Suppressor macrophage treated with lipopolysaccharide for 1 hour (primary cell): ENCODE measurements at places on chromosomes 1 and 21.

- DNase-seq: no peak
Measured at GRCh38 chr1:3368711-3369445, 85.6 kb upstream of the ARHGEF16 start.

- no peak for DNase-seq
Measured at GRCh38 chr1:173049322-173049633, 1.5 kb downstream of the TNFSF18 start.

- no peak for DNase-seq
Measured at GRCh38 chr1:155188268-155188667, 14.6 kb downstream of the TRIM46 start.

GRCh38 chr1:116945996-116946395, 36.3 kb downstream of the PTGFRN start:
- DNase-seq: no peak

DNA sequence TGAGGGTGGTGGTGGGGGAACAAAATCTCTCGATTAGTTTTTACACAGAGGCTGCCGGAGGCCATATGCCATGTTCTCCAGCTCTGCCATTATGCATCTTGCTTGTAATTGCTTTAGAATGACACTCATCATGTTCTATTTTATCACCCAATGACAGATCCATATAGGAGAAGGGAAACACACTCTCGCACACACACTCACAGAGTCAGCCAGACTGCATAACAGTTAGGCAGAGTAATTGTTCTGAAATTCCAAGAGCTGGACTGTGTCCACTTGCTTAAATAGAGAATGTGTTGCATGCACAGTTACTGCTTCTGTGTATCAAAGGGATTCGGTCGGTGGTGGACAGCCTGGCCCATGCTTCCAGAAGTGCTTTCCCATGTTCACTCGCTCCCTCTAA, 30.6 kb downstream of the KCND3 start:
- no peak for DNase-seq

GRCh38 chr1:155125946-155126555, 1.6 kb upstream of the EFNA1 start:
- no peak for DNase-seq

GRCh38 chr1:117638759-117639158, 32.9 kb downstream of the TENT5C start:
- no peak for DNase-seq

DNA sequence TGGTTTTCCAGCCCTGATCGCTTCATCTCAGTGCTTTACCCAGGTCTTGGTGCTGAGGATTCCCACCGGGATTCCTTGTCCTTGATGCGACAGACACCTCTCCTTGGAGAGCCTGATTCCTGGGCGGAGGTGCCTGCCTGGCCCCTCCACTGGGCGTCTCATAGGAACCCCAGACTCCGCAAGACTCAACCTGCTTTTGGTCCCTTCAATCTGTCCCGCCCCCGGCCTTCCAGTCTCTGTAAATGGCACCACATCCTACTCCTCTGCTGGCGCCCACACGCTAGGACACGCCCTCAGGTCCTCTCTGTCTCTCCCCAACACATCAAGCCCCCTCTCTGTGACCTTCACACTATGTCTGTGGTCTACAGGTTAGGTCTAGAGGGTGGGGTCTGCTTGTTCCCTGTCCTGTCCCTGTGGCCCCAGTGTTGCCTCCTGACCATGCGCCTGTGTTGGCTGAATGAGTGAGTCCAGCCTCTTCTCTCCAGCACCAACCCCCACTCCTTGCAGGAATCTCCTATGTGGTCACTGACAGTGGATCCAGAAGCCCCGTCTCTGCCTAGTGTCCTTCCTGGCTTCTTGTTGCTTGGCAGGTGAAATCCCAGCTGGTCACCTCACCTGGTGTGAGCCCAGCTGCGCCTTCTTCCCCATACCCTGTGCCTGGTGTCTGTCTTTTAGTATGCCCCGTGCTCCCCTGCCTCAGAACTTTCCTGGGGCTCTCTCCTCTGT, 119.7 kb upstream of the C1orf174 start:
- no peak for DNase-seq

DNA sequence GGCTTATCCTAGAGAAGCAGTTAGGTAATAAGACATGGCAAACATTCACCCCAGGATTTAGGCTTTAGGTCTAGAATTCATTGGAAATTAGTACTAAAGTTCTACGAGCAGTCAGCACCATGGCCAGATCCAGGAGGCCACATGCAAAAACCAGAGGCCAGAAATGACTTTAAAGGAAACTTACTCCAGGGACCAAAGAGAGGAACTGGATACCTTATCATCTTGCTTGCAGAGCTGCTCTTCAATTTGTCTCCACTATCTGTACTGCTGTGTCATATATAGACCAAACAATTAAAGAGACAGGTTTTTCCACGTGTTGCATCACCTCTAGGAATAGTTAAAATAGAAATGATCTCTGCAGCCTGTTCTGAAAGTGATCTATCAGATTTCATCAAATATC, 127.8 kb downstream of the LMX1A start:
- DNase-seq: no peak

GRCh38 chr1:89702520-89703045, 69.7 kb downstream of the LRRC8C start:
- DNase-seq: no peak

DNA sequence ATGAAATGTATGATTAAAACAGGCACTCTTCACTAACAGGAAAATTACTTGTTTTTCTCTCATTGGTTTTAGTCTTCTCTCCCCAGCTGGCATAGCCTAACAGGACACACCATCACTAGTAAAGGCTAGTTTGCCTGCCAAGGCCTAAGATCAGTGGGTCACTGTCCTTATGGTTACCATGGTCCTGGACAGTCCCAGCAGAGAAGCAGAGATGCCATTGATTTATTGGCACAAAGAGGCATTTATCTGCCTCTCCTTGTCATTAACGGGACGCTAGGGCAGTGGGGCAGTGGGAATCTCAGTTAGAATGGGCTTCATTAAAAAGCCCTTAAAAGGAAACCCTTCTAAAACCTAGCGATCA, 13.9 kb downstream of the CD247 start:
- no peak for DNase-seq

GRCh38 chr1:7553042-7553690, 217.9 kb upstream of the VAMP3 start:
- DNase-seq: no peak

GRCh38 chr1:207309745-207310273, 11.7 kb upstream of the CD55 start:
- peak; percentile 74 for DNase-seq

DNA sequence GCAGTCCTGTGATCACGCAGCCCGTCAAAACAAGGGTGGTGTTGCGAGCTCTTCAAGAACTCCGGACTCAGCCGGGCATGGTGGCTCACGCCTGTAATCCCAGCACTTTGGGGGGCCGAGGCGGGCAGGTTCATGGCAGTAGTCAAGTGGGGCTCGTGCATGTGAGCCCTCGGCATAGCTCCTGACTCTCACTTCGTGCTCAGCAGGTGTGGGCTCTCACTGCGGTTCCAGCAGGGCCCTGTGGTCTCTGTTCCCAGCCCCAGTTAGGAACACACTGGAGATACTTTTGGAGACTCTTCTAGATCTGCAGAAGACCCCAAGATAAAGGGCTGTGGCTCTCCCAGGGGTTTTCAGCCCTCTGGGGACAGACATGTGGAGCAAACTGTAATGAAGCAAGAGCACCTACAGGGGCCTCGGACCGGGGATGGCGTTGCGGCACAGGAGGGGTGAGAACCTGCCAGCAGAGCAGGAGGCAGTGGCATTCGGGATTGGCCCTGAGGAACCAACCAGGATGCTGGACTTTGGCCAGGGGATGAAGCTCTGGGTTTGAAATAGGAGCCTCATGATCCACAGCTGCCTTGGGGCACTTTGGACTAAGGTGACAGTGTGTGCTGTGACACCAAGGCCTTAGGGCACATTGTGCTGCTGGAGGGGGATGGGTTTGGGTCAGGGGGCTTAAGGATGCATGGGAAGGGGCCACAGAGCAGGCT, 443.2 kb downstream of the CAMTA1 start:
- no peak for DNase-seq

DNA sequence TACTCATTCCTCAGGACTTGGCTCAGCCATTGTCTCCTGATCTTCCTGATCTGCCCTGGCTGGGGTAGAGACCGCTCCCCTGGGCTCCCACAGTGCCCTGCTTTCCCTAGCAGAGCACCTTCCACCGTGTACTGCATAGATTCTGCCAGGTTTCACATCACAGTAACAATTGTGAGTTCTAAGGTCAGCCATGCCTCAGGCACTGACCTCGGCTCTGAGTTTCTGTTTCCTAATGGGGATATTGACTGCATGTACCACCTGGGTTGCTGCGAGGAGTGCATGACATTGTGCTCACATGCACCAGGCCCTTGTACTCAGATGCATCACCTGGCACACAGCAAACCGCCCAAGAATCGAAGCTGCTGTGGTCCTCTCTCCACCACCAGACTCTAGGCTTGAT, 46.0 kb downstream of the HSPG2 start:
- no peak for DNase-seq

- DNase-seq: no peak
Measured at GRCh38 chr1:87787551-87787950, 458.9 kb downstream of the LMO4 start.

- peak; percentile 16 for DNase-seq
Measured at GRCh38 chr1:60759291-60759690, 323.1 kb upstream of the NFIA start.

- DNase-seq: no peak
Measured at GRCh38 chr1:161722406-161722805, 1.1 kb downstream of the FCRLB start.

GRCh38 chr21:45607021-45607908, 36.3 kb upstream of the PCBP3 start:
- DNase-seq: no peak

DNA sequence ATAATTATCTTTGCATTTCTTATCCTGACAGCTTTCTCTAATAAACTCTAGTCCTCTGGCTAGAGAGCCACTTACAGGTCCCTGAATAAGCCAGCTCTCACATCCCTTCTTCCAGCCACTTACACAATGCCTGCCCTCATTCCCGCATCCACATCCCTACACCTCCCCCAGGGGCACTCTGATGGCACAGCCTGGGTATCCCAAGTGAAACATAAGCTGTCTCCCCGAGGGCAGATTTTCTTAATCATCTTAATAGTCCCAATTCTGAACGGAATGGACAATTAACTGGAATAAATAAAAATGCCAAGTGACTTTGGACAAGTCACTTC, 4.9 kb downstream of the RHOC start:
- DNase-seq: no peak

DNA sequence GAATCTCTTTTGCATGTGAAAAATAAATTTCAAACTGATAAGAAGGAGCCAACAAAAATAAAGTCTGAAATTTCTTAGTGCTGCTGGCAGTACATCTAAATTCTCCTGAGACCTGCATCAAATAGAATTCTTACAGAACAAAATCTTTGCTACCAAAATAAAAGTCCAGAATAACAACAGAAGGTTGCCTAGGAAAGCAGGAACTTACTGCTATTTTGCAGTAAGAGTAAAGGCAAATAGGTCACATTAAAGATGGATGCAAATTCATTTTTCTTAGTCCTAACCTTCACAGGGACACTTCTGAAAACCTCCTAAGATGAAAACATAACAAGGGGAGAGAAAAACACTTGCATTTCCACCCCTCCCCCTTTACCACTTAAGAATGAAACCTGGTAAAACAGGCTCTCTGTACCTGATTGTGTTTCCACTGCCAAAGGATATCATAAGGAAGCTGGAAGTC, 59.0 kb downstream of the RUSC1 start:
- no peak for DNase-seq

GRCh38 chr1:229470406-229471043, 36.6 kb upstream of the ACTA1 start:
- DNase-seq: no peak

GRCh38 chr21:23949493-23949892, 1657.8 kb downstream of the MRPL39 start:
- no peak for DNase-seq

DNA sequence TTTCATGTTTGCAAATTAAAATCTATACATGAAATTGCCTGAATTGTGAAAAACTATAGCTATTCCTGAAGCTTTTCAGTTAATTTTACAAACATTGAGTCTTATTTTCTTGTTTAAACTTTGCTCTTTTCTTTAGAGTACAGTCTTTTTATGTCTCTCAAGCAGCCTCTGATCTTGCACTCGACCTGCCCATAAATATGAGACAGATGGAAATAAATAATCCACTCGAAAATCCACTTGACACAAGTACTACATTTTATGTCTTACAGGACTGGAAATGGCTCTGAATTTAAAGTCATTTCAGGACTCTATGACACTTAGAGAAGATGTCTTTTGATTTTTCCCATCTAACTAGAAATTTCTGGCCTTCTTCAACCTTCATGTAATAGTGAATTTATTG, 283.8 kb downstream of the USP25 start:
- no peak for DNase-seq

- DNase-seq: peak; percentile 86
Measured at GRCh38 chr21:41283211-41283818, 33.3 kb upstream of the FAM3B start.

DNA sequence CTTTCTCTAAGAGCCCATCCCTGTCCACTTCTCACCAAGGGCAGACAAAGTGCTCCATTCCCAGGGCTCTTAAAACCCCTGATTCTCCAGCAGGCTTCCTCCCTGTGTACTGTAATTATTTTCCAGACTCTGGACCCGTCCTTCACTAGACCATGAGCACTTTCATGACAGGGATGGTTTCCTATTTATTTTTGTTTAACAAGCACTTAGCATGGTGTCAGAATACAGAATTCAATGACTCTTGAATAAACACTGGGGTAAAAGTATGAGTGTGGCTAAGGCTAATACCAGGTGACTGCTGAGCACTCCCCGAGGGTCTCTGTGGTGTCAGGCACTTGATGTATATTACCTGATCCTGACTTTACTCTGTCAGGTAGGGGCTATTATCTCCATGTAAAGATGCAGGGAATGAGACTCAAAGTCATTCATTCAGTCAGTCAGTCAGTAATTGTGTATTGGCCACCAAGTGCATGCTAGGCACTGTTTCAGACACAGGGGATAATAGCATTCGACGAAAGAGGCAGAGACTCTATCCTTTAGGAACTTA, 47.2 kb downstream of the C1orf21 start:
- no peak for DNase-seq

DNA sequence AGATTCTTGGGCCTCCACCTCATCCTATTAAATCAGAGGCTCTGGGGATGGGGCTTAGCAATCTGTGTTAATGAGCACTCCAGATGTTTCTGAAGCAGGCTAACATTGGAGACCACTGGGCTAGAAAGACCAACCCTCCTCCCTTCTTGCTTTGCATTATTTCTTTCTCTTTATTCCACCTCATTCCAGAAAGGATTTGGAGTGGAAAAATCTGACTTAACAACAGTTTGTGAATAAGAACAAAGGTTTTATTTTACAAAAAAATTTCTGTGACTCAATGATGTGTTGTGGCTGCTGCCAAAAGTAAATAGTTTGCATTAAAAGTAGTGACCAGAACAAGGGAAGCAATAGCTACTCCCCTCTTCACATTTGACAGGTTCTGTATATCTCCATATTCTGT, 79.4 kb downstream of the TGFB2 start:
- DNase-seq: no peak

- DNase-seq: no peak
Measured at GRCh38 chr1:6658359-6659060, 33.8 kb downstream of the THAP3 start.

GRCh38 chr1:23577056-23578004, 18.0 kb upstream of the ID3 start:
- DNase-seq: peak; percentile 66

- DNase-seq: no peak
Measured at GRCh38 chr1:2542246-2542915, 12.3 kb upstream of the HES5 start.

- peak; percentile 98 for DNase-seq
Measured at GRCh38 chr1:93672069-93672468, 9.6 kb downstream of the BCAR3 start.
